Kidney (tissue), 22 donors: ENCODE measurements at places on chromosomes 12 and 14.

DNA sequence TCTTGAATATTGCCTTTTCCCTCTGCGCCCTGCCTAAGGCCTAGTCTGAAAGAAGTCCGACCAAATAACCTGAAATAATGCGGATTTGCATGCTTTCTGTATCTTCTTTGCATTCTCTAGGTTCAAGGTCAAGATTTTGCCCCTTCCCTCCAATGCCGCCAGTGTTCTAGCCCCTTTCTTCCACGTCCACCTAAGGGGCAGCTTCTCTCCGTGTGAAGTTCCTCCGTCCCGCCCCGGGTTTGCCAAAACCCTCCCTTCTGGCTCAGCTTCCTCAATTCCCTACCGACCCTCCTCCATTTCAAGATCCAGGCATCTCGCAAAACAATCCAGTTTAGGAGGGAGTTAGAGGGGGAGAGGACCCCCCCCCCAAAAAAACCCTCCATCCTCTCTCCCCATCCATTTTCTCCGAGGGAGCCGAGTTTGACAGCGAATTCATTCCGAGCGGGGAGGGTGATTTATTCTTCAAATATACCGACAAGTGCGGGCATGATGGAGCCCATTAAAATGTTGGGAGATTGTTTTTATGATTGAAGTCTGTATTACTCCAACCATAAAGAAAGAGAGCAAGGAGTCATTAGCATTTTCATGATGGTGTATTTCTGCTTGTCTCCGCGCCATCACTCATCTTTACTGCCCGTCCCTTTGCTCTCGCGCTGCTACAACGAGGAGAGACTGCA is 20.9 kb upstream of the ATP5MC2 start:
- H3K27ac ChIP-seq, result no peak overlapping the region
- H3K27me3 ChIP-seq, result peaks cover 26% of the 10 kb centered on the region
- DNase-seq, result peak; percentile 81
- H3K36me3 ChIP-seq, result no peaks in the 10 kb centered on the region

- no peaks in the 10 kb centered on the region for H3K27me3 ChIP-seq
- H3K4me1 ChIP-seq, result no peaks in the 10 kb centered on the region
- DNase-seq, result no peak
- no peak overlapping the region for H3K4me3 ChIP-seq
- no peaks in the 10 kb centered on the region for H3K36me3 ChIP-seq
Observed at GRCh38 chr14:49314737-49315136, 271.4 kb downstream of the RPS29 start.

DNA sequence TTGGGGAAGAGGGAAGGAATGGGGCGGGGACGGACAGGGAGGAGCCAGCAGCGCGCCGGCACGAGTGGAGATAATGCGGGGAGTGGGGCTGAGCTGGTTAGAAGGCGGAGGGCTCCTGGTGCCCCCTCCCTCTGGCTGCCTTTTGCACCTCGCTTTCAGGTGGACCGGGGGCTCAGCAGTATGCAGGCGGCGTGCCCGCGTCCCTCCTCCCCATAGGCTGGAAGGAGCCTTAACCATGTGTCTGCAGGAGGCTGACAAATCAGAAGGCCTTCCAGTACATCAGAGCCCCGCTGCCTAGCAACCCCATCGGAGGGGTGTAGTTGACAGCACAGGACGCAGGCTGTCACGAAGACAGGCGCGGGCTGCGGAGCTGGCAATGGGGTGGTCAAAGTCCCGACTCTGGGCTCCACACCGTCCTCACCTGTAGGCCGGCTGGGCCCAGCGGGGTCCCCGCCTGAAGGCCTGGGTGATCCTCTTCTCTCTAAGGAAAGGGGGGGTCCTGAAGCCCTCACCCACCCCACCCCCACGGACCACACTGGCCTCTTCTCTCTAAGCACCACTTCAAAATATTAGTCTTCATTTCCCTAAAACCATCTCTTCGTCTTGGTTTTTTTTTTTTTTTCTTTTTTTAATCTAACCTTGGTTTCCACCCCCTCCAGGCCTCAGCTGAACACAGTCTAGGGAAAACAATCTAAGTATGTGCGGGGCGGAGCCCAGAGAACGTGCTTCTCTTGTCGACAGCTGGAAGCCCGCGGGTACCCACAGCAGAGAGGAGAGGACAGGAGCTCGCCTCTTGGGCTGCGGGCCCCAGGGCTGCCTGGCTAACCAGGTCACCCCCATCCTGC is 44.5 kb downstream of the KDM2B start:
- peak overlapping the region; percentile 58 for H3K4me3 ChIP-seq
- peaks cover 24% of the 10 kb centered on the region for H3K4me1 ChIP-seq
- peak; percentile 93 for DNase-seq
- H3K27me3 ChIP-seq, result no peaks in the 10 kb centered on the region
- peak overlapping the region; percentile 94 for H3K27ac ChIP-seq

DNA sequence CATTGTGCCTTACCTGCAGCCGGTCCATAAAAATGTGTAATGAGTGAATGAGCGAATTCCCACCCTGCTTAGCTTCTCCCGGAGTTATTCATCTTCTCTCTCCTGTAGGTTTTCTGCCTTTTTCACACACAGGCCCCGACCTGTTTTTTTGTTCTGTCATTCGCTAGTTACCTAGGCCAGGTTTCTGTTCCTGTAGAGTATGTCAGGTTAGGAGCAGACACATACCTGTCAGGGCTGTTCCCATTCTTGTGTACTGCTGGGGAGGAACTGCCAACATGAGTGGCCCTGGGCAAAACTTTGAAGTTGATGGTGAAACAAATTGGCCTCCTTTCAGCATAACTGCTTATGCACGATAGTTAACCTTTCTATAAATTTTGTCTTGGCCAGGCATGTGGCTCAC is 140.1 kb downstream of the SYNE2 start:
- H3K4me3 ChIP-seq, result no peak overlapping the region
- no peaks in the 10 kb centered on the region for H3K4me1 ChIP-seq
- no peaks in the 10 kb centered on the region for H3K27me3 ChIP-seq
- no peak for DNase-seq

GRCh38 chr12:12810553-12811021 is 2.6 kb upstream of the DDX47 start:
- peaks cover 1% of the 10 kb centered on the region for H3K36me3 ChIP-seq
- H3K4me1 ChIP-seq, result peaks cover 4% of the 10 kb centered on the region
- no peak overlapping the region for H3K4me3 ChIP-seq
- no peak overlapping the region for H3K27ac ChIP-seq

- H3K4me3 ChIP-seq, result no peak overlapping the region
- H3K27ac ChIP-seq, result no peak overlapping the region
- H3K4me1 ChIP-seq, result no peaks in the 10 kb centered on the region
- no peak for DNase-seq
- H3K36me3 ChIP-seq, result no peaks in the 10 kb centered on the region
Observed at GRCh38 chr14:78152201-78153063, 17.7 kb upstream of the NRXN3 start.

DNA sequence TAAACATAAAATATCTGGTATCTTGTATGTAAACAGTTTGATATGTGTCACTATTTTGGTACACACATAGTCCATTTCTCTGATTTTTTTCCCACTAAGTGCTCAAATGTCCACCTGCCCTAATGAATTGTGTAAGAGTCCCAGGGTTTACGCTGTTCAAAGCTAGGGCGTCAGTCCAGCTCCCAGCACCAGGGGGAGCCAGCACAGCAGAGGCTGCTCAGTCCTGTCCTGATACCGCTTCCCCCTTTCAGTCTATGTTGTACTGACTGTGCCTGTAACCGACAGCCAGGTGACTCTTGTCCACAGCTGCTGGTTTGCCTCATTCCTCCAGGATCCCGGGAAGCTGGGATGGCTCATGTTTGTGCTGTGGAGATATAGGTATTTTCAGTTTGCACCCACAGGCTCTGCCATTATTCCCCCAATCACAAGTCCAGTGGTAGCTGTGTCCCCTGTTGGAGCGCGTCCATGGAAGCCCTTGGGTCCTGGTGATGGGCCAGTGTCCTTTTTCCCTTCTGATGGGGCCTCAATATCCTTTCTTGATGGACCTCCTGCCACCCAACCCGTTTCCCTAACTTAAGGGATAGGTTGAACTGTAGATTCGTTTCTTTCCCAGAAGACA is 242.0 kb downstream of the NEDD1 start:
- no peak overlapping the region for H3K4me3 ChIP-seq
- H3K27ac ChIP-seq, result no peak overlapping the region
- H3K27me3 ChIP-seq, result no peaks in the 10 kb centered on the region
- DNase-seq, result peak; percentile 77
- no peaks in the 10 kb centered on the region for H3K36me3 ChIP-seq

GRCh38 chr12:77314378-77315052 is 249.1 kb upstream of the E2F7 start:
- no peak overlapping the region for H3K4me3 ChIP-seq
- H3K27ac ChIP-seq, result no peak overlapping the region

DNA sequence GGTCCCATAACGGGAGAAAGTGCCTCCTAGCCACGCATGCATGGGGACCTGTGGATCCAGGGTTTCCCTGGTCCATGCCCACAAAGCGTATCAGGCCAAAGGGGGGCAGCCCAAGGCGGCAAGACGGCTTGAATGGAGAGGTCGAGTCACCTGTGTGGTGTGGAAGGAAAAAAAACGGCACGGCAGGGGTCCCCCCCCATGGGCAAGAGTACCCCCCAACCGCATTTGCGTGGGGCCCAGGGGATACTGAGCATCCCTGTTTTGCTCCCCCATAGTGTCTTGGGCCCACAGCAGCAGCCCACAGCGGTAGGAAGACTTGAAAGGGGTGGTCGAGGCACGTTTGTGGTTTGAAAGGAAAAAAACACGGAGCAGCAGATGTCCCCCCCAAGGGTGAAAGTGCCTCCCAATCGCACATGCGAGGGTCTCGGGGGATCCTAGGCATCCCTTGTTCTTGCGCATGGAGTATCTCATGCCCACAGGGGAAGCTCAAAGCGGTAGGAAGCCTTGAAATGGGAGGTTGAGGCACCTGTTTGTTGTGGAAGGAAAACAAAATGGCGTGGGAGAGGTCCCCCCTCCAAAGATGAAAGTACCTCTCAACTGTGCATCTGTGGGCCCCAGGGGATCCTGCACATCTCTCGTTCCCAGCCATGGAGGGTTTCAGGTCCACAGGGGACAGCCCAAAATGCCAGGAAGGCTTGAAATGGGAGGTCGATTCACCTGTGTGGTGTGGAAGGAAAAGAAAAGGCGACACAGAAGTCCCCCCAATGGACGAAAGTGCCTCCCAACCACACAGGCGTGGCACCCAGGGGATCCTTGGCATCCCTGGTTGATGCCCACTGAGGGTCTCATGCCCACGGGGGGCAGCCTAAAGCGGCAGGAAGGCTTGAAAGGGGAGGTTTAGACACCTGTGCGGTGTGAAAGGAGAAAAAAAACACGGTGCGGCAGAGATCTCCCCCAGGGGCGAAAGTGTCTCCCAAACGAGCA is 577.5 kb downstream of the ALG10 start:
- H3K4me1 ChIP-seq, result no peaks in the 10 kb centered on the region
- no peaks in the 10 kb centered on the region for H3K27me3 ChIP-seq
- H3K36me3 ChIP-seq, result no peaks in the 10 kb centered on the region
- no peak overlapping the region for H3K4me3 ChIP-seq
- H3K27ac ChIP-seq, result no peak overlapping the region
- DNase-seq, result no peak

DNA sequence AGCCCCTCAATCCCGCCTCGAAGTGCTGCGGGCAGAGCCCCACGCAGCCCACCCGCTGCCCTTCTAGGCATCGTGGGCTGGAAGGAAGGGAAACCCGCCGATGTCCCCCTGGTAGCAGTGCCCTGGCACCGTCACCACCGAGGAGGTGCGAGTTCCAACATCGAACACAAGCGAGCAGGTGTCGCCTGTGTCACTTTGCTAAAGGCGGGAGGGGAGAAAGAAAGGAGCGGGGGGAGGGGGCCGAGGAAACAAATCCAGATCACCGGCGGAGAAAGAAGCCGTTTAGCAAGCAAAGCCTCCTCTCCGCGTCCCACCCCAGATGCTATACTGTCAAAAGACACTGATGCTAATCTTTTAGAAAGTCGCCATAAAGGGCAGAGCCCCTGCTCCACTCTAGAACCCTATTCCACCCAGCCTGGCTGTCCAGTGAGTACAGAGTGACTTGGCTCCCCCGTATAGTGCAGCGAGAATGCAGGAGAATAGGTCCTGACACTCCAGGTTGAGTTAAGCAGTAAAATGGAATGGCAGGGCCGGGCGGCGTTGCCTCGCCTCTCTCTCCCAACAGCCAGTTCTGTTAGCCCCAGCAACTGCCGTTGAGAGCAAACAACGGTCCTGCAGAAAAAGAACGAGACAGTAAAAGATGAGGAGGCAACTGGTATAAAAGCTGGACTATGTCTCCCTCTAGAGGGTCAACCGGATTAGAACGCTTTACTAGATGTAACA is 67.9 kb upstream of the USP15 start:
- peak; percentile 92 for DNase-seq
- no peak overlapping the region for H3K27ac ChIP-seq
- peaks cover 15% of the 10 kb centered on the region for H3K4me1 ChIP-seq
- H3K36me3 ChIP-seq, result no peaks in the 10 kb centered on the region
- peaks cover 25% of the 10 kb centered on the region for H3K27me3 ChIP-seq

- no peak overlapping the region for H3K4me3 ChIP-seq
- H3K4me1 ChIP-seq, result no peaks in the 10 kb centered on the region
- no peak overlapping the region for H3K27ac ChIP-seq
Observed at GRCh38 chr14:71675900-71676287, 256.3 kb upstream of the RGS6 start.

DNA sequence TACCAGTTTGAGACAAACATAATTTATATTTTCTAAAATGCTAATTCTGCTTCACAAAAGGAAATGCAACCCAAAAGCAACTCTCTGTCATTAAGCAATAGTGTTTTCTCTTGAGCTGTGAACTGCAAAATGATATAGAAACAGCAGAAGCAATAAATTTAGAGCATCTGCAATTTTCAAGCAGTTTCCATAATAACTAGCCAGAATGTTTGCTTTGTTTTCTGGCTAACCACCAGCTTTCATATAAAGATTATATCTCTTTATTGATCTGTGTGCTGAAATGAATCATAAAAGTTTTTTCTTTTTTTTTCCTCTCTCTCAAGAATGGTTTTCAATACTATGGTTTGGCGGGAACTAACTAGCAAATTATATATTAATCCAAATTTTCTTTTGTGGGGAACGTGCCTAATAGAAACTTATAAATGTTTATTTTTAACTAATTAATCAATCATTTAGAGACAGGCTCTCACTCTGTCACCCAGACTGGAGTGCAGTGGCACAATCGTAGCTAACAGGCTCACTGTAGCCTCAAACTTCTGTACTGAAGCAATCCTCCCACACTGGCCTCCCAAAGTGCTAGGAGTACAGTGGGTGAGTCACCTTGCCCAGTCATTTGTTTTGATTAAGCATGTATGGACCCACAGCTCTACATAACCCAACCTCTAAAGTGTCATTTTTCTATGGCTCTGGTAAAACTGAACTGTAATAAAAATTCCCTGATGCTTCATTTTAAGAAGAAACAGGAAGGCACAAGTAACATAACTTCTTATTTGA is 830.1 kb upstream of the MGAT4C start:
- no peak for DNase-seq
- no peaks in the 10 kb centered on the region for H3K4me1 ChIP-seq
- no peak overlapping the region for H3K4me3 ChIP-seq
- H3K27ac ChIP-seq, result no peak overlapping the region
- no peaks in the 10 kb centered on the region for H3K27me3 ChIP-seq

GRCh38 chr12:108896817-108897216 is 16.9 kb downstream of the DAO start:
- H3K4me3 ChIP-seq, result no peak overlapping the region
- H3K36me3 ChIP-seq, result no peaks in the 10 kb centered on the region
- no peaks in the 10 kb centered on the region for H3K4me1 ChIP-seq
- peak; percentile 32 for DNase-seq
- H3K27me3 ChIP-seq, result no peaks in the 10 kb centered on the region
